ENCODE measurements at places on chromosomes 6 and 20.

DNA sequence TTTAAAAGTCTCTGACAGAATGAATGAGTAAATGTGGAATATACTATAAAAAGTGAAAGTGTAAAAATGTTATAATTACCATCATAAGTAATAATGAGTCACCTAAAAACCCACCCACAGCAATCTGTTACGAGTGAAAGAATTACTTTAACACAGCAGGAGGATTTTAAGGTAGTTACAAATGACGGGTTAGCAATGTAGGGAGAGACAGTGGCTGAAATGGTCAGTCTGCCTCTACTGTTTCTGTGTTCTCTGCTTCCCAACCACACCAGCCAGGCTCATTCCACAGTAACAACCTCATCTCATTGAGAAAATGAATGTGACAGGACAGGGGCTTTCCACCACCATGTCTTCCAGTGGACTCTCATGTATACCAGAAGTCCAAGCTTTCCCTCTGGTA is 124.4 kb upstream of the KCNK16 start:
- no peak for DNase-seq

DNA sequence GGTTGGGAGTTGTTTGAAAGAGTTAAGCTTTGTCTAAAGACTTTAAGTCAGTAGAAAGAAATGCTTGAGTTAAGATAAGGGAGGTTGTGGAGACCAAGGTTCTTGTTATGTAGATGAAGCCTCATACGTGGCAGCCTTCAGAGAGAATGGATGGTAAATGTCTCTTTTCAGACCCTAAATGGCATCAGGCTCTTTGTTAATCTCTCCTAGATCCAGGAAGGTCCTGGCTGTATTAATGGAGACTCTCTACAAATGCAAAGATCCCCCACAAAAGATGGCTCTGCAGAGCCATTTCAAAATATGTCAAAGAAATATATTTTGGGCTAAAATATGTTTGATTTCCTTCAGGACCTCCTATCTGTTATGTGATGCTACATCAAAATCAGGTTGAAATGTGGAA is 161.6 kb downstream of the ADAT2 start:
- DNase-seq = peak; percentile 82

GRCh38 chr6:111428811-111429210 is 54.2 kb downstream of the REV3L start:
- no peak for DNase-seq

DNA sequence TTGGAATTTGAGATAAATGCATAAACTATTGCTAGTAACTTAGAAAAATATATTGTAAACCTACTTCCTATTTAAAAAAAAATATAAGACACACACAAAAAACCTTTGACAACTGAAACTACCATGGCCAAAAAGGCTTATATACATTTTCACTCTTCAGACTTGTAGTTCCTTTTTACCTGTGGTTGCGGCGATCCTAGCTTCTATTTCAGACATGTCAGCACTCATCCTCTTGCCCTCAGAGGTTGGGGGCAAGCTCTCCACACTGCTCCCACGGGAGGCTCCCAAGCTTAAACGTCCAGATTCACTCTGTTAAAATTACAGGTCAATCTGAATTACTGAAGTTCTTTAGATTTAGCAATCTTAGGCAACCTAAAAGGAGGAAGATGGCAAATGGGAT is 39.8 kb downstream of the MAP3K7 start:
- DNase-seq = no peak

GRCh38 chr6:5950361-5950785 is 56.4 kb downstream of the NRN1 start:
- no peak for DNase-seq

GRCh38 chr20:46371656-46372055 is 34.8 kb downstream of the ELMO2 start:
- no peak for DNase-seq

- no peak for DNase-seq
Observed at GRCh38 chr6:154509421-154510143, 903 bp downstream of the CNKSR3 start.

- no peak for DNase-seq
Observed at GRCh38 chr6:93248631-93249030, 170.7 kb downstream of the EPHA7 start.

GRCh38 chr6:112206110-112206458 is 48.3 kb downstream of the LAMA4 start:
- no peak for DNase-seq

DNA sequence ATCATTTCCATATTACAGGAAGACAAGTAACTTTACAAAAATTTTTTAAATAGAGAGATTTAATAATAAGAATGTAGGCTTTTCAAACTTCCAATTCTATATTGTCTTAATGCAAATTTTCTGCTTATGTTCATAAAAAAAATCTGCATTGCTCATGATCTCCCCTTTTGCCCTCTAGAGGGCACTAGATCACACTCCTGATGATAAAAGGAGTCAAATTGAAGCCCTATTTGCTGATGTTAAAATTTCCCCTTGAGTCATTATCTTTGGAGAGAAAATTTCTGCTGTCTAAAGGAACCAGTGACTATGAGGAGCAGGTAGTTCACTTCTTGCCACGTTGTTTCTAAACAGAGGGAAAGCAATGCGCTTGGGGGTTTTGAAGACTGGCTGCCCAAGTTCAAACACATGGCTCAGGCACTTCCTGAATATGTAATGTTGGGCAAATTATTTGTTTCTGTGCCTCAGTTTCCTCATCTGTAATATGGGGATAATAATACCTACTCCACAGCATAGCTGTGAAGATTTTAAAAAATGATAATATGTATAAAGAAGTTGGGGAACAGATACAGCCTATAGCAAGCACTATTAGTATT is 874.2 kb downstream of the TFAP2A start:
- no peak for DNase-seq

DNA sequence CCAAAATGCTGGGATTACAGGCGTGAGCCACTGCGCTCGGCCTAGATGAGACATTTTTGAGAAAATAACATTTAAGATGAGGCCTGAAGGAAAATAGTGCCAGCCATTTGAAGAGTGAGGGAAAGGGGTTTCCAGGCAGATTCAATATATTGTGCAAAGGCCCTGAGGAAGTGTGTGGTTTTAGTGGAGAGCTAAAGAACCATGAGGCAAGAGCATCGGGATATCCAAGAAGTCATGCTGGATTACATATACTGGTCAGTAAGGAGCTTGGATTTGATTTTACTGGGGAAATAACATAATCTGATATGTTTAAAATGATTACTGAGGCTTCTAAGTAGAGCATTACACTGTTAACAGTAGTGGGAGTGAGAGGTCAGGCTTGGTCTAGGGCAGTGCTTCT is 47.0 kb downstream of the CARMIL1 start:
- DNase-seq = no peak

- DNase-seq = no peak
Observed at GRCh38 chr20:52978851-52979250, 6.7 kb downstream of the TSHZ2 start.

- no peak for DNase-seq
Observed at GRCh38 chr20:37745553-37745952, 51.7 kb downstream of the CTNNBL1 start.

- no peak for DNase-seq
Observed at GRCh38 chr20:61387204-61387953, 135.3 kb downstream of the CDH4 start.

DNA sequence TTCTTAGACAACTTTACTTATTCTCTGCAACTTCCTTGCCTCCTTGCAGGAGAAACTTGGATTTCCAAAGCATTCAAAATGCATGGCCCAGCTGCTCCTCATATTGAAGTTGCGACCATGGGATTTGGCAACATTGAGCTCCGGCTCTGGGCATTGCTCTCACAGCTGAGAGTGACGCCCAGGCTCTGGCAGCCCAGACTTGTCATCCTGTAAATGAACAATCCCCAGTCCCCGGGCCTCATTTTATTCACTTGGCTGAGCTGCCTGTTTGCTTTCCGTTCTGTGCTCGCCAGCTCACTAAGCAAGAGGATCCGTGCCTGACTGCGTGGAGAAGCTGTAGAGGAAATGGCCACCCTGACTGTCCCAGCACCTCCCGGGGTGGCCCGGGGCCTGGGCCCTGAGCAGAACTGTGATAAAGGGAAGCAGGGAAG is 119.5 kb upstream of the CD93 start:
- DNase-seq = no peak

DNA sequence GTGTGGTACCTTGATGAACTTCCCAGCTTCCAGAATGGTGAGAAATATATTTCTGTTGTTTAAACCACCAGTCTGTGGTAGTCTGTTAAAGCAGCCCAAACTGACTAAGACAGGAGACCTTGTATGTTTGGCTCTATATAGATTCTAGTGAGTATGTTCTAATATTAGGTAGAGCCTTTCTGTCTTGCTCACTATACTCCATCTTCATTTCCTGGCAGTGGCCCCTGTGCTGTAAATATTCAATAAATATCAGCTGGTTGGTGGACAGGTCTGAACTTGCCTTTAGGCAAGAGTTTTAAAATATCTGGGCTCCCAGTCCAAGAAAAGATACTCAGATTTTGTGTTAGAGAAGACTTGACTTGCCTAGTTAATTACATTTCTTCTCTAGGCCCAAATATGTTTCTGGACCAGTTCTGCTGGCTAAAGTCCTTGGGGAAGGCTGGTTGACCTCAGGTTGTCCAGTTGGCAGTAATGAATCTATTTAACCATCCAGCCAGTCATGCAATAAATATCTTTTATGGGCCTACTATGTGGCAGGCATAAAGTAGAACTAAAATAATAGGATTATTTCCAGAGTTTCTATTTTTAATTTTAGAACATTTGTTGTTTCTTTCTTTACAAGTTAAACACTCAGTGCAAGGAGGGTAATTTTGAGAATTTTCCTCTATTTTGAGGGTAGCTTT is 22.3 kb downstream of the PPP1R14C start:
- no peak for DNase-seq

GRCh38 chr6:152316024-152316423 is 321.1 kb downstream of the SYNE1 start:
- no peak for DNase-seq

GRCh38 chr20:45069261-45069660 is 31.7 kb downstream of the KCNS1 start:
- DNase-seq = no peak

- DNase-seq = no peak
Observed at GRCh38 chr6:115783402-115784061, 277.2 kb downstream of the FRK start.

- DNase-seq = no peak
Observed at GRCh38 chr6:125818225-125818657, 27.5 kb downstream of the NCOA7 start.

- DNase-seq = no peak
Observed at GRCh38 chr6:161257793-161258457, 15.9 kb downstream of the AGPAT4 start.

All from iPS DF 19.7 (cell line).